ENCODE measurements at places on chromosomes 6 and 20.

- no peak for DNase-seq
Measured at GRCh38 chr6:22751223-22751622, 181.9 kb downstream of the HDGFL1 start.

- no peak for DNase-seq
Measured at GRCh38 chr20:4972506-4973251, 28.6 kb downstream of the SLC23A2 start.

GRCh38 chr20:48467622-48468021 lies 360.2 kb downstream of the PREX1 start:
- no peak for DNase-seq

DNA sequence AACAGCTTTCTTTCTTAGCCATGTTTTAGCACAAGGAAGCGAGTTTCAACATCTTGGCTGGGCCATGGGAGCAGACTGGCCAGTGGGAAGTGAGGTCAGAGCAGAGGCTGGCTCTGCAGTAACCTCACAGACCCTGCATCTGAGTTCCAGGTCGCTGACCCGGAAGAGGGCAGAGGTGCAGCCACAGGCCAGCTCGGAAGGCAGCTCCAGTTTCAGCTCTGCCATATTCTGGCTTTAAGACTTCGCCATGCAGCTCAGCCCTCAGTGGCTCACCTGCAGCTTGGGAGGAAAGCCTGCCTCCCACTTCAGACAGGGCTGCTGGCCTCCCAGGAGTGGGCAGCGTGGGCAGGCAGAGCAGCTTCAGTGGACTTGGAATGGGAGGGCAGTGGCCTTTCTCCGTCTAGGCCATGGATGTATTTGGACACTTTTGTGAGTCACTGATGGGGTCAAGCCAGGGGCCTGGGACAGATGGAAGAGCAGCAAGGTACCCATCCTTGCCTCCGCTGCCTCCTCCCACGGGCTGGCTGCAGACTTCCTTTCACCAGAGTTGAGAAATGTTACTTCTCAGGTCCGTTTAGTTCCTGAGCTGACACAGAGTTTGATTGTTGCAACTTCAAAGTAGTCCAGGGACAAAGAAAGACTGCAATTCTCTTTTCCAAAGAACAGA lies 18.5 kb downstream of the CST8 start:
- no peak for DNase-seq

- no peak for DNase-seq
Measured at GRCh38 chr6:16681260-16681873, 79.9 kb downstream of the ATXN1 start.

GRCh38 chr20:59608396-59608795 lies 4.1 kb downstream of the PHACTR3 start:
- DNase-seq = no peak

- DNase-seq = no peak
Measured at GRCh38 chr6:143955971-143956370, 52.1 kb downstream of the PLAGL1 start.

DNA sequence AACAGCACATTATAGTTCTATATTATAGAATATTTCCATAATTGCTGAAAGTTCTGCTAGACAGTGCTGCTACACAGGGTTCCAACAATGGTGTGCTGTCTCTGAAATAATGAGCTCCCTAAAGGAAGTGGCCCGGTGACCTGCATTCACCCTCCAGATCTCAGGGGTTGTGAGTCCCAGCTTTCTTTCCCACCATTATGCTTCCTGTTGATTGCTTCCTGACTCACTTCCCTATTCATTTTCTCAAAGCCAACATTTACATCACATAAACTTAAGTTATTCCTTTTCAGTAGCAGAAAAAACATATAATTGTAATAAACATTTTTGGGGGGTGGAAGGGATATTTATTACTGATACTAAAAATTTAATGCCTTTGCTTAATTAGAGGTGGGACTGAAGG lies 12.9 kb upstream of the CCN6 start:
- no peak for DNase-seq

GRCh38 chr6:170523256-170524171 lies 29.6 kb downstream of the PSMB1 start:
- DNase-seq = no peak

GRCh38 chr6:157033428-157034140 lies 256.4 kb downstream of the ARID1B start:
- no peak for DNase-seq
